Caudate nucleus (tissue), 63 donors: ENCODE measurements at places on chromosomes 6 and 20.

GRCh38 chr6:5718231-5718947, 288.3 kb downstream of the NRN1 start:
- DNase-seq = no peak

DNA sequence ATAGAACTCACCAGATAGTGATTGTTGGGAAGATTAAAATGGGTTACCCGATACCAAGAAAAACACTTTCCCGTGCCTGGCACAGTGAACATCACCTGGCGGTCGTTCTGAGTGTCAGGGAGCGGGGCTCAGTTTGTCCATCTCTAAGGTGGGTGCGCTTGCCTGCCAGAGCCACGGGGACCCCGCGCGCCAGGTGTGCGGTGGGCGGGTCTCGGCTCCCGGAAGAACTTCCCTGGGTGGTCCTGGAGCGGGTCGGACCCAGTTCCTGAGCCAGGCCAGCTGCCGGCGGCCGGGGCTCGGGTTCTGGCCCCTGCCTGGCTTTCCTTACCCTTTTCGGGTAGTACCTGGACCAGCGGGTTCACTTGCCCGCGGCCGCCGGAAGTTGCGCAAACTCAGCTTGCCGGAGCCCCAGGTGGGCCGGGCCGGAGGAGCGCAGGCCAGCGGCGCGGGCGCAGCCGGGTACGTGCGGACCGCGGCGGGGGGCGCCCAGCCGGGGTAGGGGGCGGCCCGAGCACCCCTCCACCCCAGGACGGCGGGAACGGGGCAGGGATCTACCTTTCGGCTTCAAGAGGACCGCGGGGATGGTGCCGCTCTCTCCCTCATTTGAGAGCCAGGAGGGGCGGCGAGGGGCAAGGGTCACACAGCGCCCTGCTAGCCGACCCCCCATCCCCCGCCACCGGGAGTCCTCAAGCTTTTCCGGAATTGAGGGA, 7.5 kb downstream of the FAM110A start:
- DNase-seq = no peak

DNA sequence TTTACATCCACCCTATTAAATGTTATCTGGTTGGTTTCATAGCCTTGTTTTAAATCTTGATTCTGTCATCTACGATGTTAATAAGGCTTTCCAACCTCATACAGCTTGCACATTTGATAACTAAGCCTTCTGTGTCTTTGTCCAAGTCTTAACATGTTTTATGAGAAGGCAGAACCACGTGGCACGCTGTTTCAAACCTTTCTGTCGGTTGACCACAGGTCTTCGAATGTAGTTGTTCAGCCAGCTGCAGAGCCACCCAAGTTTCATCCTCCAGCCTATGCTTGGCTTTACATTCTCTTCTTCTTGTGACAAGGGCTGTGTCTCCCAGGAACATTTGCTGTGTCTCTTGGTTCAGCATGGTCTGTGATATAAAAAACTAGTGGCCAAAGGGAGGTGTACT, 15.7 kb upstream of the SGK2 start:
- no peak for DNase-seq

DNA sequence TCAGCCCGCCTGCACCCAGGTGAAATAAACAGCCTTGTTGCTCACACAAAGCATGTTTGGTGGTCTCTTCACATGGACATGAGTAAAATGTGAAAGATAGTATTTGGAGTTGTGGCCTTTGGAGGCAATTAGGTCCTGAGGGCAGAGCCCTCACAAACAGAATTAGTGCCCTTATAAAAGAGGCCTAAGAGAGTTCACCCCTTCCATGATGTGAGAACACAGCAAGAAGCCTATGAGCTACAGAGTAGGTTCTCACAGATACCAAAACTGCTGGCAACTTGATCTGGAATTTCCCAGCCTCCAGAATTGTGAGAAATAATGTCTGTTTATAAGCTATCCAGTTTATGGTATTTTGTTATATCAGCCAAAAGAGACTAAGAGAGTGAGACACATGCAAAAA, 74.5 kb downstream of the TRDN start:
- no peak for DNase-seq

DNA sequence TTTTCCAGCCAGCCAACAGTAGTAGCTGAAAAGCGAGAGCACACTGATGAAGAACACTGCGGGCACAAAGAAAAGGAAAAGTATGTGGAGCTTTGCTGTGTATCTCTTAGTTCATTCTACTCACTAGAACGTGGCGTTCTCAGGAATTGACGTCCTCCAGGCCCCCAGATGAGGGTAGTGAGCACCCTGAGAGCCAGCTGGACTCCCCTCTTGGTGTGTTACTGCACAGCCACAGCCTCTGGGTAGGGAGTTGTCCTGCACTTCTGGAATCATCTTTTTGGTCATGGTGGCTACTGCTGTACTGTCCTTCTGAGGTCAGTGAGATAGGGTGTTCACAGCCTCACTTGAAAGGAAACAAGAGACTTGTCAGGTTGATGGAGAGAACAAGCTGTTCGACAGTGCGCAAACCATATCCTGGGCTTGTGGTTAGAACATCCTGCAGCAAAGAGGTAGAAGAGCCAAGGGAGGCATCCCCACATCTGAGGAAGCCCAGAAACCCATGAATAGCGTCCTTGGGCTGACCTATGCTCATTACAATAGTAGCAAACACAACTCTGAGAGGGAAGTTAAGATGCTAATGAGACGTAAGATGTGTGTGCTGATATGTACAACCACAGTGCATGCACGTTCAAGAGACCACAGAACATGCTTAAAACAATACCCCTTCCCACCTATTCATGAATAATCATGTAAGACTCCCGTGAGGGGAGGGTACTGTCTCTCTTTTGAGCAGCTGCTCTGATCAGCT, 14.6 kb upstream of the HLA-F start:
- DNase-seq = no peak

DNA sequence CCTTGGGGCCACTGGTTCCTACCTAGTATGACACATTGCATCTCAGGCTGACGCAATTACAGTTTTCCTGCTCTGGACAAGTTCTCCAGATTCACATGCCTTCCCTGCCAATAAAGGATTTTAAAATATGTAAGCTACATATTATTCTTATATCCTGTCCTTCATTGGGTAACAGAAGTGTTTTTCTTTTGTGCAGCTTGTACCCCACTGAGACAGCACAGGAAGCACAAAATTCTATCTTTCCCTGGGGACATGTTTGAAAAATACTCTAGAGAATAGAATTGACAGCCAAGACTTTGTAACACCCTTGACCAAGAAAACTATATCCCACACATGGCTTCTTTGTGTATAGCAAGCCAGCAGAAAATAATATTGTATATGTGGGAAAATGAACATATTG, 456.8 kb downstream of the MAFB start:
- DNase-seq = no peak

DNA sequence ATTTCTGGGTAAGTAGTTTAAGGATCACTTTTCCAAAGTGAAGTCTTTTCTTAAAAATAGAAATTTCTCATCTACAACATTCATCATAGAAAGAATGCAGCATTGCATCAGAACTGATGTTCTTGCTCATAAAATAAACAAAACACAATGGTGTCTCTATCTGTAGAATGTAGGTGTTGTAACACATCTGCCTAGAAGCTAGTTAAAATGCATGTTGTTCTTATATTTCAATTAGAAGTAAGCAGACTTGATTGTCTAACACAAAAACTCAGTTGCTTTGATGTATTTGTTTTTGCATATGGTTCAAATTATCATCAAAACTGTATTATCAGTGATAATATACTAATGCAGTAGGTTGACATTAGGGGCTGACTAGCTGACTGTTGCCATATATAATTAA, 654.7 kb upstream of the FLRT3 start:
- no peak for DNase-seq

GRCh38 chr20:17583126-17583525, 13.3 kb downstream of the DSTN start:
- DNase-seq = no peak

- DNase-seq = no peak
Observed at GRCh38 chr6:40743226-40743625, 156.1 kb upstream of the LRFN2 start.
